ENCODE measurements at places on chromosomes 7 and 10.

GRCh38 chr7:55593515-55594318, 21.4 kb upstream of the VOPP1 start:
- no peak for DNase-seq

GRCh38 chr10:33800986-33801385, 466.5 kb upstream of the NRP1 start:
- DNase-seq = no peak

- no peak for DNase-seq
Observed at GRCh38 chr7:28641752-28642545, 229.6 kb downstream of the CREB5 start.

- no peak for DNase-seq
Observed at GRCh38 chr10:102935505-102935904, 17.4 kb downstream of the CNNM2 start.

GRCh38 chr7:134783294-134784069, 4.0 kb downstream of the CALD1 start:
- no peak for DNase-seq
